ENCODE measurements at places on chromosomes 16 and 17. TPM values are rescaled to one million over a fixed set of nuclear protein-coding genes. Genes with fewer than 3 reads are reported as not detected.

GRCh38 chr16:53519417-53520091 is 16.5 kb upstream of the AKTIP start:
- H3K4me3 ChIP-seq, result no peak overlapping the region
- peak overlapping the region; percentile 65 for H3K27ac ChIP-seq
- H3K4me1 ChIP-seq, result peaks cover 3% of the 10 kb centered on the region
- no peaks in the 10 kb centered on the region for H3K27me3 ChIP-seq
- DNase-seq, result no peak

DNA sequence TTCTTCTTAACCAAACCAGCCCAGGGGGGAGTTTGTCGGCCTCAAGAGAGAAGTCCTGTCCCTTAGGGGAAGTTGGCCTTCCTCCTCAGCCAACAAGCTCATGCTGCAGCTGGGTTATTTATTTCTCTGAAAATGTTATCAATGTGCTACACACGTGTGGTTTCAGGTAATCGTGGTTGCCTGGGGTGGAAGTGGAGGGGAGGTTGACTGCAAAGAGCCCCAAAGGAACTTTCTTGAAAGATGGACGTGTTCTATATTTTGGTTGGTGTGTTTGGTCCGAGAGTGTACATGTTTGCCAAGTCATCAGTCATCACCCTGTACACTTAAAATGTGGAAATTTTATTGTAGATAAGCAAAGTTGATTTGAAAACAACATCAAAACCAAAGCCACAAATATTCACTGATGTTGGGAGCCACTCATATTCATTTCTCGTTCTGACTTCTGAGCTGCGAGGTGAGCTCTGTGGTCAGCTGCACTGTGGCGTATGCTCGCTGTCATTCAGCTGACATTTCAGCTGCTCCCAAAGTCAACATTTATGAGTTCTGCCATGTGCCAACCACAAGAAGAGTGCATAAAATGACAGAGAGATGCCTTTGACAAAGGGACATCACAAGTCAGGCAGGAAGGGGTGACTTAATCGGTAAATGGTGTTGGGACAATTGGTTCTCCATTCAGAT is 26.5 kb upstream of the ADGRG1 start:
- H3K27me3 ChIP-seq, result no peaks in the 10 kb centered on the region
- no peak overlapping the region for H3K4me3 ChIP-seq
- H3K4me1 ChIP-seq, result no peaks in the 10 kb centered on the region
- DNase-seq, result no peak
- no peaks in the 10 kb centered on the region for H3K36me3 ChIP-seq
- peak overlapping the region; percentile 53 for H3K27ac ChIP-seq

DNA sequence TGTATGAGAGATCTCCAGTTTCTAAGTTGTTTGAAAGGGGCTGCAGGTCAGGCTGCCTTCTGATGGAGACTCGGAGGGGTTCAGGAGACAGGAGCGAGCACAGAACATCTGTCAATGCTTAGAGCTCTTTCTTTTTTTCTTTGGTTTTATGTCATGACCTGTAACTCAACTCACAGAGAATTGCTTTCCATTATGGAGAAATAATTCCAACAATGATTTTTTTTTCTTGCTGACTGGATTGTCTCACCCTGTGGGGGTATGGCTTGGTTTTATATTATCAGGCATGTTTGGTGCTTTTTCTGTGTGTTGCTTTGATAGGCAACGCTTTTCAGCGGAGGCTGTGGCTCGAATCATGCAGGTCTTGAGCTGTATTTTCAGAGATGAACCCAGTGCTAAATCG is 10.7 kb upstream of the KCNJ2 start:
- H3K27ac ChIP-seq, result peak overlapping the region; percentile 17
- no peak overlapping the region for H3K4me3 ChIP-seq
- H3K27me3 ChIP-seq, result no peaks in the 10 kb centered on the region
- no peaks in the 10 kb centered on the region for H3K4me1 ChIP-seq
- DNase-seq, result no peak

GRCh38 chr16:9081158-9081557 is 10.3 kb upstream of the HAPSTR1 start:
- no peaks in the 10 kb centered on the region for H3K36me3 ChIP-seq
- no peaks in the 10 kb centered on the region for H3K4me1 ChIP-seq
- no peak for DNase-seq
- H3K27ac ChIP-seq, result no peak overlapping the region
- H3K27me3 ChIP-seq, result no peaks in the 10 kb centered on the region

GRCh38 chr16:79599256-79599836 is 1.2 kb downstream of the MAF start:
- H3K27ac ChIP-seq, result peak overlapping the region; percentile 93
- peak overlapping the region; percentile 69 for H3K4me3 ChIP-seq
- H3K36me3 ChIP-seq, result no peaks in the 10 kb centered on the region

DNA sequence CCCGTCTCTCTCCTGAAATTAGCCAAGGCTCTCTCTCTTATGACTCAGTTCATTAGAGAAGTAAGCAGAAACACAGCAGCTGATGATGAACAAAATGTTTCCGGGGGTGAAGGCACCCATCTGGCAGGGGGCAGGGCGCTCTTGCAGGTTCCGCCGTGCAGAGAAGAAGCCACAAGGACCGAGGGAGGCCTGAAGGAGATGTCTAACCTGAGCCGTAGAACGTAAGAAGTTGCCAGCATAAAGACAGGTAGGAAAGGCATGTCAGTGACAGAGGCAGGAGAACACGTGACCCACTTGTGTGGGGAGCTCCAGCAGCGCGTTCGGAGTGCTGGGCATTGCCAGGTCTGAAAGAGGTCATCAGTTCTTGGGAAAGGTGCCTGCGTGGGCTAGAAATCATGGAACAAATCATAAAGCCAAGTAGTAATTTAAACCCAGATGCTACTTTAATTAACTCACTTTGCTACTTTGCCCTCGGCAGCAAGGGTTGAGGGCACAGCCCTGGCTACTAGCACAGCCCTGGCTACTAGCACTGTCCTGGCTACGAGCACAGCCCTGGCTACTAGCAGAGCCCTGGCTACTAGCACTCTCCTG is 198.6 kb downstream of the RPTOR start:
- no peak overlapping the region for H3K4me3 ChIP-seq
- DNase-seq, result no peak
- peaks cover 5% of the 10 kb centered on the region for H3K36me3 ChIP-seq
- no peaks in the 10 kb centered on the region for H3K4me1 ChIP-seq

DNA sequence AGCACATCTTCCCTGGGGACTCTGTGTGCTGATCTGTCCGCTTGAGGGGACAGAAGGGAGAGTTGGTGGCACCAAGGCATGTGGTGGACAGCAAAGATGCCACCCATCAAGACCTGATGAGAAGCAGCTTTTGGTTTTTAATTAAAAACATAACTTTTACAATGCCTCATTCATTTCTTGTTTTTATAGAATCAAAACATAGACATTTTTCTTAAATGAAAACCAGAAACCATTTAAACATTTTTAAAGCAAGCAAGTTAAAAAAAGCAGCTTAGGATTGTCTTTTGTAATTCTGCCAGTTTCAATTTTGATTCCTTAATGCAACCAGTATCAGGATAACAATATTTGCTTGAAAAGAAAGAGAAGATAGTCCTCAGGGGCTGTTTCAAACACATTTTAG is 123.7 kb upstream of the AXIN2 start:
- DNase-seq, result no peak
- no peak overlapping the region for H3K27ac ChIP-seq
- no peaks in the 10 kb centered on the region for H3K4me1 ChIP-seq
- H3K27me3 ChIP-seq, result no peaks in the 10 kb centered on the region

GRCh38 chr17:44925731-44926697 is 10.7 kb upstream of the GFAP start:
- no peaks in the 10 kb centered on the region for H3K27me3 ChIP-seq
- no peak overlapping the region for H3K4me3 ChIP-seq
- H3K27ac ChIP-seq, result no peak overlapping the region
- H3K4me1 ChIP-seq, result no peaks in the 10 kb centered on the region

- no peaks in the 10 kb centered on the region for H3K27me3 ChIP-seq
- no peak overlapping the region for H3K4me3 ChIP-seq
- H3K36me3 ChIP-seq, result no peaks in the 10 kb centered on the region
Observed at GRCh38 chr17:10733666-10734065, 3.8 kb upstream of the TMEM220 start.

GRCh38 chr16:2782583-2783351 is 4.6 kb downstream of the PRSS33 start:
- no peaks in the 10 kb centered on the region for H3K36me3 ChIP-seq
- DNase-seq, result peak; percentile 35
- H3K4me3 ChIP-seq, result no peak overlapping the region
- no peaks in the 10 kb centered on the region for H3K4me1 ChIP-seq

DNA sequence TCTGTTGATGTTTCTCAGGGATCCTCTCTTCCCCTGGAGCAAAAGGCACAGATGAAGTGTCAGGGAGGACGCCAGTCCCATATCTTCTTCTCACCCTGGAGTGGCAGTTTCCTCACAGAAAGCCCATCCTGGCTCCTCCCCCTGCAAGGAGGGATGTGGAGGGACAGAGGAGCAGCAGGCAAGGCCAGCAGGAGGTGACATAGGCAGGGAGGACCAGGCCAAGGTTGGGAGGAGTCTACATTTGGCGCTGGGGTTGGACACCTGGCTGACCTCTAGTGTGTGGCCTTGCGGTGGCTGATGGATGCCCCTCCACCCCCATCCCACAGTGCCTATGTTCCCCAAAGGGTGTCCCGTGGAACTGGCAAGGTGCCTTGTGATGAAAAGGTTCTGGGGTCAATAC is 125.4 kb downstream of the SEC14L1 start:
- no peaks in the 10 kb centered on the region for H3K36me3 ChIP-seq
- no peaks in the 10 kb centered on the region for H3K4me1 ChIP-seq
- H3K4me3 ChIP-seq, result no peak overlapping the region

DNA sequence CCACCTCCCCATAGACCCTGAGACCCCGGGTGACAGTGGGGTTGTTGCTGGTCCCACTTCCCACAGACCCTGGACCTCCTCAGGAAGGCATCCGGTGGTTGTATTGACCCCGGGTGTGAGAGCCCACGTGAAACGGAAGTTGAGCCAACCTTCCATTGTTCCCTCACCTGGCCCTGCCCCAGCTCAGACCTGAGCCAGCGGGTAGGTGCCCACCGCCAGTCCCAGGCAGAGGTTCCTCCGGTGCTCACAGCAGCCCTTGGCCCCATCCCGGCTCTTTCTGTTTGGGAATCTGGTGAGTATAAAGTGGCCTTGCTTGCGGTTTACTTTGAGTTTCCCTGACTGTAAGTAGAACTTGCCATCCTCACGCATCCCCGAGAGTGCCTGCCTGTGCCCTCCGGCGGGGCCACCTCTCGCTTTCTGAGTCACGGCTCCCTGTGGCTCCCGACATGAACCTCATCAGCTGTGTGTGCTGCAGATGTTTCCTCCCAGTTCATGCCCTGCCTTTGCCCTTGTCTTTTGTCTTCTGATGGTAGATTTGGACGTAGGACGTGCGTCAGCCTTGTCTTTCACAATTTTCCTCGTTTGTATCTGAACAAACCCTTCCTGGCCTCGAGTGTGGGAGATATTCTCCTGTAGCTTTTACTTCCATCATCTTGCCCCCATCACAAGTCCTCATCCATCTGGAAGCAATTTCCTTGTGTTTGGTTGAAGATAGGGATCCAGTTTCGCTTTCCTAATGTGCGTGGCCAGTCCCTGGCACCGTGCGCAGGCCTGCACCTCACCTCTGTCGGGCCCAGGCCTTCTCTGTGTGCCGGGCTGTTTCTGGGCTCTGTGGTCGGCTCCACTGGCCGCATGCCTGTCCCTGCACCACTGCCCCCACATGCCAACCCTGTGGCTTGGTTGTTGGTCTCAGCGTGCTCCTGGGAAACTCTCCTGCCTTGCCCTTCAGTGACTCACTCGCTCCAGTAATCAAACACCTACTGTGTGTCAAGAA is 76.0 kb downstream of the METRNL start:
- H3K4me3 ChIP-seq, result no peak overlapping the region
- no peaks in the 10 kb centered on the region for H3K36me3 ChIP-seq
- no peak for DNase-seq
- no peaks in the 10 kb centered on the region for H3K4me1 ChIP-seq
- no peaks in the 10 kb centered on the region for H3K27me3 ChIP-seq

DNA sequence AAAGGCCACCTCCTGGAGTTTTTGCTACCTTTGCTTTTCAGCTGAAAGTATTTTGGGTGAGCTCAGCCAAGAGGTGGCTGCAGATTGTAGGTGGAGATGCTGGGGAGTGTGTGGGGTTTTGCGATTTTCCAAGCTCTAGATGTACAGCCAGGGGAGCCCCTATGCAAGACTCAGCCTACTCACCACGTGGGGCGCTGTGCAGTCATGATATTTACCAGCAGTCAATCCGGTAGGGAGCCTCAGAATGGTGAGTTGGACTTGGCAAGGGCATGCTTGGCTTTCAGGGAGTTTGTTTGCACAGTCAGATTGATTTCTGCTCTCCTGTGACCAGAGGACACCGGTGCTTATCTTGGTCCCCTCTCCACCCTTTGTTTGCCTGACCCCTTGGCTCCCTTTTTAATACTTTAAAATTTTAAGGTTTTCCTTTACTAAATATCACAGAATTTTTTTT is 175.3 kb downstream of the UTP18 start:
- no peaks in the 10 kb centered on the region for H3K27me3 ChIP-seq
- H3K4me1 ChIP-seq, result no peaks in the 10 kb centered on the region
- peak; percentile 68 for DNase-seq
- H3K36me3 ChIP-seq, result no peaks in the 10 kb centered on the region
- no peak overlapping the region for H3K4me3 ChIP-seq

- H3K4me3 ChIP-seq, result no peak overlapping the region
- H3K27me3 ChIP-seq, result no peaks in the 10 kb centered on the region
- no peak for DNase-seq
- no peaks in the 10 kb centered on the region for H3K36me3 ChIP-seq
- H3K27ac ChIP-seq, result no peak overlapping the region
Observed at GRCh38 chr16:66473051-66473571, 46.0 kb downstream of the BEAN1 start.

DNA sequence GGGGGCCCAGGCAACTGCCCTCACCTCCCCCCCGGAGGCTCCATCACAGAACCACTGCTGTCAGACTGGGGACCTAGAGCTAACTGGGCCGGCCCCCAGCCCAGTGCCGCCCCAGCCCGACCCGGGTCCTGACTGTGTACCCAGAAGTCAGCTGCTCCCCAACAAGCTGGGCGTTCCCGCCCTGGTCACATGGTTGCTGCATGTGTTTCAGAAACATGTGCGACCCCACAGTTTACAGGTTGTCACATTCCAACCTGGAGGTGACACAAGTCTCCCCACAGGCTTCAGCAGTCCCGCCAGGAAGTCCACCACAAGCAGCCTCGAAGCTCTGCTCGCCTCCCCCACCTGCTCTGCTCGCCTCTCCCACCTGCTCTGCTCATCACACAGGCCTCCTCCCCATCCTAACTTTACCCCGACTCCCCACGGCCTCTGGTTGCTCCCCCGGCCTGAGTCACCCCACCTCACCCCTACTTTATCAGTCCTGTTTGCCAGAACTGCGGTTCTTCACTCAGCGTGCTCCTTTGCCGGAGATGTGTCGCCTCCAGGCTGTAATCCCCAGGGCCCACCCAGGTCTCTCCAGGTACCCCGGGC is 968 bp downstream of the MRPL28 start:
- no peak for DNase-seq
- no peak overlapping the region for H3K4me3 ChIP-seq
- no peaks in the 10 kb centered on the region for H3K27me3 ChIP-seq
- no peak overlapping the region for H3K27ac ChIP-seq
- no peaks in the 10 kb centered on the region for H3K4me1 ChIP-seq
- peaks cover 12% of the 10 kb centered on the region for H3K36me3 ChIP-seq

- H3K4me3 ChIP-seq, result no peak overlapping the region
- H3K27me3 ChIP-seq, result no peaks in the 10 kb centered on the region
- peaks cover 2% of the 10 kb centered on the region for H3K4me1 ChIP-seq
Observed at GRCh38 chr17:12046786-12047185, 26.1 kb downstream of the MAP2K4 start.

- H3K4me1 ChIP-seq, result peaks cover 7% of the 10 kb centered on the region
- no peak overlapping the region for H3K27ac ChIP-seq
- no peaks in the 10 kb centered on the region for H3K27me3 ChIP-seq
Observed at GRCh38 chr16:48408688-48409087, 23.5 kb upstream of the SIAH1 start.

Gene MT3
- total RNA-seq, result not detected

Gene KIFC3
- total RNA-seq, result 109 TPM

Gene SLC47A1
- total RNA-seq, result 26.0 TPM

Gene WNT3
- 0.38 TPM for total RNA-seq

Gene SLC7A6OS
- total RNA-seq, result 20.3 TPM

Gene USP43
- total RNA-seq, result 7.8 TPM

Gene SCGB1C2
- not detected for total RNA-seq

Gene TUBB3
- 35.0 TPM for total RNA-seq

Gene C17orf50
- total RNA-seq, result not detected

Data from kidney (tissue), 22 donors.